Bronchus fibroblast of lung (primary cell): ENCODE measurements at places on chromosomes 13 and 19. TPM values are rescaled to one million over a fixed set of nuclear protein-coding genes. Genes with fewer than 3 reads are reported as not detected.

The PNMA8A gene
- 3.7 and 3.9 TPM in 2 replicates for total RNA-seq

The ACP7 gene
- 0.34 and 0.45 TPM in 2 replicates for total RNA-seq

The CEACAM21 gene
- not detected in 2 replicates for total RNA-seq

The IGFL1 gene
- total RNA-seq: not detected in 2 replicates

The TBXA2R gene
- total RNA-seq: 1.8 and 3.4 TPM in 2 replicates

The KIR2DL4 gene
- total RNA-seq: not detected in 2 replicates

The ZNF723 gene
- not detected in 2 replicates for total RNA-seq

The ZNF471 gene
- 0.50 and 0.89 TPM in 2 replicates for total RNA-seq
